ENCODE measurements at places on chromosomes 7 and 10.

DNA sequence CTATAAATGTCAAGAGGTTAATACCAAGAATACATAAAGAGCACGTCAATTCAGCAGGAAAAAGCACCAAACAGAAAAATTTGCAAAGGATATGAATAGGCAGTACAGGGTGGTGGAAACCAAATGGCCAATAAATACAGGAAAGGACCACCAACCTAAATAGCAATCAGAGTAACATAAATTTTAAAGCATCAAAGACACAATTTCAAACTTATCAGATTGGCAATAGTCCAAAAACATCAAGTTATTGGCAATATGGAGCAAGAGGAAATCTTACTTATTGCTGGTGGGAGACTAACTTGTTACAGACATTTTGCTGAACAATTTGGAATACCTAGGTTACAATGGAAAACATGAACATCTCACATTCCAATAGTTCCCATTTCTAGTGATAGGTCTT is 24.1 kb downstream of the SYPL1 start:
- no peak for DNase-seq

DNA sequence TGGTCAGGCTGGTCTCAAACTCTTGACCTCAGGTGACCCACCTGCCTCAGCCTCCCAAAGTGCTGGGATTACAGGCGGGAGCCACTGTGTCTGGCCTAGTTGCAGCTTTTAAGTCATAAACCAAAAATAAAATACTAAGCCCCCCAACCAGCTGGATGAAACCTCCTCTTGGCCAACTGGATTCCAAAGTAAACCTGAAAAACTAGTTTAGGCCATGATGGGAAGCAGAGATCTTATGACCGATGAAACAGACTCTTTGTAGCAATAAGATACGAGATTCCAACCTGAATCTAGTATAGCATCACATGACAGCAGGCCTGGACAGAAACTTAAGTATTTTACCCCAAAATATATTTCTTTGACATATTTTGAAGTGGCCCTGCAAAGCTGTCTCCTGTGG is 9.1 kb upstream of the MCM10 start:
- no peak for DNase-seq

DNA sequence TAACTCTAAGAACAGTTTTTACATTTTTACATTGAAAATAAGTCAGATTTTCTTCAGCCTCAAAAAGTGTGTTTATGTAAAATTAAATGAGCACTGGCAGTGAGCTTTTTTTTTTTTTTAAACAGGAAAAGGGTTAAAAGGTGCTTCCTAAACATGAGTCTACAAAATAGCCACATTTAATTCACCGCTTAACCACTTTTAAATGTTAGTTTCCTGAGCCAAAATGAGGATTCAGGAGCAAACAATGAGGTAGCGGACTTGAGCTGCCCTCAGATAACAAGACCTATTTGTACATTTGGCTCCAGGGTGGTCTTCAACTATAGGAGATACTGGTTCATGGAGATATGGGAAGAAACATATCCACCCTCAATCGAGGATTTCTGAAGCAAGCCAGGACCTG is 22.8 kb downstream of the AKR1C3 start:
- no peak for DNase-seq

DNA sequence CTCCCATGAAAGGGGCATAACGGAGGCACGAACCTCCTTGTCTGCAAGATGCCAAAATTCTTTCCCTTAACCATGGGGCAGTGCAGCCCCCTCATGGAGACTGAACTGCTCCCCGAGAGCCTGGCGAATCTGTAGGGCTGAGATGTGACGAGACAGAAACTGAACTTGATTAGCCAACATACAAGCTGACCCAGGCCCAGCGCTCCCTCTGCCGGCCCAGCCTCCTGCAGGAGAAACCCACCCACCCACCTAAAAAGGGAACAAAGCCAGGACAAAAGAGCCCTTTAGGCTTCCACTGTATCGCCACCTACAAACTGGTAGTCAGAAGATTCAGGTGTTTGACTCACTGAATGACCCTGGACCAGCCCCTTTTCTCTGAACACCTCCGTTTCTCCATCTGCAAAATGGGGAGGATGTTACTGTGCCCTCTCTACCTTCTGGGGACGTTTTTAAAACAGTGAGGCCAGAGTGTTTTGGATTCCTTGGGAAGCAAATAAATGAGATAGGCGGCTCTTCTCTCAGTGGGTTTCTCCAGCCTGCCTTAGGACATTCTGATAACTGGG is 58.4 kb downstream of the C10orf105 start:
- no peak for DNase-seq

DNA sequence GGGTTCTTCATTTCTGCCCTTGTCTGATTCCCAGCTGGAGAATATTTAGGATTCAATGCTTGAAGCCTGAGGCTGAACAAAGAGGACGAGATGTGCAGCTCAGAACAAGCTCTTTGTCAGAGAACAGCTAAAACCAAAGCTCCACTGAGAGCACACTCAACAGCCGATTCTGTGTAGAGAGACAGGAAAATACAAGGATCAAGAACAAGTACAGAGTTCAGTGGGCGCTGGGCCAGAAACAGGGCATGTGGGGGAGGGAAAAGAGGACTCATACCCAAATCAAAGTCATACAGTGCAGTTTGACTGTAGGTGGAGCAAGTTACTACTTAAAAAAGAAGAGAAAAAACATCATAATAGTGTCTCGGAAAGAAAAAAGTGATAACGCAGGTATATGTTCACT is at the start of gene AGMO:
AGMO (minus strand) TSS at position 181 of the 400 bp plus-strand sequence.
- DNase-seq, result no peak

DNA sequence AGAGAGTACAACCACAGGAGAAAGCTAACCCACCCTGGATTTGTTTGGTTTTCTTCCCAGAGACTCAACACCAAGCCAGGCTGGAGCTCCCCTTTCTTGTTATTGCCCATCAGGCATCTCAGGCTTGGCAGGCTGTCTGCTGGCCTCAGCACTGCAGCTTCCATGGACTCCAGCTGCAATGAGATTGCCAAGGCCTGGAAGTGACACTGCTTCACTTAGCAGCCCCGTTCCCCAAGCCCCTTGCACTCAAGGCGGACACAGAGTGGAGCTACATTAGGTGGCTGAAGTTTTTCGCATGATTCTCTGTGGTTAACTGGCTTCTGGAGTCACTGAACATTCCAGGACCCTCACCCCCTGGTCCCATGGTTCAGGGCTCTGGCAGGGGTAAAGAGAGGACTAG is 163.1 kb upstream of the GDF10 start:
- no peak for DNase-seq

DNA sequence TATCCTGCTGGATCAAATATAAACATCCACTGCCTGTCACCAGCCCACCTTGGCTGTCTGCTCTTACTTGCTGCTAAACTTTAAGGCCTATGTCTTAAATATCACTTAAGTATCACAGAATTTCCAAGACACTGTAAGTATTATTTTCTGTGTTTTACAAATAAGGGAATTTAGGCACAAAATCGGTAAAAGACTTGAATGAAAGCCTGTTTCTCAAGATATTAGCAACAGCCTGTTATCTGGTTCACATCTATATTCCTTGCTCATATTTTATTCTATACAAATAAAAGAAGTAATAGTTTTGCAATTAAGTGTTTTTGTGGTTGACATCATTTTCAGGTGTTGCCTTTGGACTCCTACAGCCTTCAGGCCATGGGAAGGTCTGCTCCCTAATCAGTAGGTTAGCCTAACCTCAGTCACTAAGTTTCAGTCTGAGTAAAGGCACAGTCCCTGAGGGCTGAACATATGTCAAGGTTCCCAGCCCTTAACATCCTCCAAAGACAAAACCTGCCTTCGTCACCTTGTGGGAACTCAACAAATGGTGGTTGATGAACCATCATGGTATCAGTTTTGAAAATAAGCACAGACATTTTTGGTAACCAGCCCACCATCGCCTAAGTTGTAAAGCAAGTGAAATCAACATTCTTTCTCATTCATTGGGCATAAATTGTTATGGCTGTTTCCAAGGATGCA is 127.1 kb downstream of the CREB5 start:
- DNase-seq, result no peak

- DNase-seq, result no peak
These were observed 878.5 kb downstream of the LRMDA start for GRCh38 chr10:76309741-76310587.

- no peak for DNase-seq
These were observed 16.3 kb downstream of the SGMS1 start for GRCh38 chr10:50607356-50607925.

DNA sequence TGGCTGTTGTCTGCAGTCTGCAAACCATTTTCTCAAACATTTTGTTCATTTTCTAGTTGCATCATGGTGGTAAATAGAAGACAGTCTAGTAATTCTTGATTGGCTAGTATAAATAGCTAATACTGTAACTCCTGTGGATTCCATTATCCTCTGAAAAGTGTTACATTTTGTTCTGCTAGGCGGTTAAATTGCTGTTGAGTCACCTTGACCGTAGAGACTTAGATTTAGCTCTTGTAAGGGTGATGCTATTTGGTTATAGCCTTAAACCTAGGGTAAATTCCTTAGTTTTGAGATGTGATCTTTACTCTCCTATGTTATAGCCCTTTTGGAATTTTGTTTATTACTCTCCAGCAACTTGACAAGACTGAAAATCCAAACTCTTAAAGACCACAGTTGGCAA is 58.8 kb downstream of the SHOC2 start:
- DNase-seq, result no peak

DNA sequence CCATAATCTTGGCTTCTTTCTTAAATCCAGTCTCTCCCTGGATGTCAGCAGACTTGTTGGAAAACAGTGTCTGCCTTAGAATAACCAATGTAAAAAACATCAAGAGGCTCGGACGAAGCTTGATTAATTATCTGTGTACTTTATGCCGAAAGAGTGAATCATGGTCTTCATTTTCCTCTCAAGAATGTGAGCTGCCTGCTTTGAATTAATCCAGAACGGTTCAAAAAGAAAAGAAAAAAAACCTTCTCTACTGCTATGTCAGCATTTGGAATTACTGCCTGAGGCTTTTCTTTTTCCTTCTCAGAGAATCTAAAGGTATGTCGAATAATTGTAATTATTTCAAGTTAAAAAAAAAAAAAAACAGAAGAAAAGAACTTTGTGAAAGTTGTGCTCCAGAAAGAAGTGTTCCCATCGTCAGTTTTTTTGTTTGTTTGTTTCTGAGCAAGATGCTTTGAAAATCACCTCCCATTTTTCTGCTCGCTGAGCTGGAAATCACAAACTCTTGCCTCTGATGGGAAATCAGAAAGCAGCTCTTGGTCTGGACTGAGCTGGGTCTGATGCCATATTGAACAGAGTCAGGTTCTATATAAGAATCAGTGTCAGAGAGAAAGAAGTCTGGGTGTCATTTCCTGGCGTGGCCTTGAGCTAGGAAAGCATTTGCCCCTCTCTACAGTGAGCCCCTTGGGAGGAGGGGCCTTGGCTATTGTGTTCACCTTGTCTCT is 20.2 kb downstream of the PLPP4 start:
- no peak for DNase-seq

DNA sequence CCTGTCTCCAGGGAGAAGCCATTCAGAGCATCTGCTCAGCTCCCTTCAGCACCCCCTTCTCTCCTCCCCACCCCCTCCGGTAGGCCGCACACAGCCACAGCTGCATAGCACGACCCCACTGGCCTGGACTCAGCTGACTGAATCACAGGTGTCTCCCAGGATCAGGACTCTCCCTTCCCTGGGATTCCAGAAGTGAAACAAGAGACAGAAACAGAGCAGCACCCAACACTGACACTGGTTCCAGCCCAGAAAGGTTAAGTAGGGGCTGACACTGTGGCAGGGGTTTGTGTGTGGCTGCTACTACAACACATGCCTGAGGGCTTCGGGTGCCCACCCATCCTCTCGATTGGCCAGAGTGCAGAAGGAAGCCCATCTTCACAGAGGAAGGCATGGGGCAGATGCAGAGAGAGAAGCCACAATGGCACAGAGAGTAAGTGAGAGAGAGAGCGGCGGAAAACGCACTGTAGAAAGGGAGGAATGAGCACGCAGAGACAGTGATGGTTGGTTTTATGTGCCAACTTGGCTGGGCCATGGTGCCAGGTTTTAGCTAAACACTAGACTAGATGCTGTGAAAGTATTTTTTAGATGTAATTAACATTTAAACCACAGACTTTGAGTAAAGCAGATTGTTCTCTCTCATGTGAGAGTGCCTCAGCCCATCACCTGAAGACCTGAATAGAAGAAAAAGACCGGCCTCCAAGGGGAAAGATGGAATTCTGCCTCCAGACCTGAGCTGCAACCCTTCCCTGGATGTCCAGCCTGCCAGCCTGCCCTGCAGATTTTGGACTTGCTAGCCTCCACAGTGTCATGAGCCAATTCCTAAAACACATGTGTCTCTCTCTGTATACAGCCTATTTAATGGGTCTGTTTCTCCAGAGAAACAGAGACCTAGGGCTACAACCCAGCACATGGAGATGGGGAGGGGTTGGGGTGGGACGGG is 107.5 kb downstream of the GRB10 start:
- DNase-seq, result no peak

DNA sequence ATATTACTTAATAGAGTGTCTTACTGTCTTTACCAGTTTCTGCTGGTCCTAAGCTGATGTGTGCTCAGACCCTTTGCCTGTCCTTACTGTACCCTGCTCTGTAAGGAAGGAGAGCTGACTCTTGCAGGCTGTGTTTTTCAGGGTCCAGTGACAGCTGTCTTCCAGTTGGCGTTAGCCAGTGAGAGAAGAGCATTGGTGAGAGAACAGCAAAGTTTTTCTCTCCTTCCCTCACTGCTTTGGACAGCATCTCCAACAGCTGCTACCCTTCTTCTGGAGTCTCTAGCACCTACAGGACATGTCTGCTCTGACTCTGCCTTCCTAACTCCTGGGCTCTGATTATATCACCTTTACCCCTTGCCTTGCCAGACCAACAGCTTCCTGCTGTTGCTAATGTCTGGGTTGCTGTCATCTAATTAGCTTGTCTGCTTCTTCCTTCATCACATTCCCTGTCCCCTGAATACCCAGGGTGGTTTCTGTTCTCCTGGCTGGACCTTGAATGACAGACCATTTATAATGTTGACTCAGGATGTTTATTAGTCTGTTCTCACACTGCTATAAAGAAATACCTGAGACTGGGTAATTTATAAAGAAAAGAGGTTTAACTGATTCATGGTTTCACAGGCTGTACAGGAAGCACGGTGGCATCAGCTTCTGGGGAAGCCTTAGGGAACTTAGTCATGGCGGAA is 23.5 kb upstream of the PANK1 start:
- no peak for DNase-seq

- DNase-seq, result no peak
These were observed 204.4 kb upstream of the TMEM72 start for GRCh38 chr10:44706745-44707144.

DNA sequence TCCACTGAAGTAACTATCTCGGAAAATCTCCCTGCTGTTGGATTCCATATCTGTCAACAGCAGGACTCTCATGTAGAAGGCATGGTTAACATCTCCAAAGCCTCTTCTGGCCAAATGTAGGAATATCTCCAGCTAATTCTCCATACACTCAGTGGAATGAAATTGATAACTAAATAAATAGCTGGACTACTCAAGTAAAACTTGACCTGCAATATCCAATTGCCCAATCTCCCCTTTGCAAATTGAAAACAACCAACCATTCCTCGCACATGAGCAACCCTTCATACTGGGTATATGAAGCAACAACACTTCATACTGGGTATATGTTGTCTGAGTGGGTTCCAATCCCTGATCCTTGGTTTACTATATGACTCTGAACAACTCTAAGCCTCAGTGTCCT is 105.4 kb upstream of the KMT2E start:
- no peak for DNase-seq
